ENCODE measurements at places on chromosomes 5 and 9. TPM values are rescaled to one million over a fixed set of nuclear protein-coding genes. Genes with fewer than 3 reads are reported as not detected.

Gene CCNJL
- total RNA-seq: not detected

DNA sequence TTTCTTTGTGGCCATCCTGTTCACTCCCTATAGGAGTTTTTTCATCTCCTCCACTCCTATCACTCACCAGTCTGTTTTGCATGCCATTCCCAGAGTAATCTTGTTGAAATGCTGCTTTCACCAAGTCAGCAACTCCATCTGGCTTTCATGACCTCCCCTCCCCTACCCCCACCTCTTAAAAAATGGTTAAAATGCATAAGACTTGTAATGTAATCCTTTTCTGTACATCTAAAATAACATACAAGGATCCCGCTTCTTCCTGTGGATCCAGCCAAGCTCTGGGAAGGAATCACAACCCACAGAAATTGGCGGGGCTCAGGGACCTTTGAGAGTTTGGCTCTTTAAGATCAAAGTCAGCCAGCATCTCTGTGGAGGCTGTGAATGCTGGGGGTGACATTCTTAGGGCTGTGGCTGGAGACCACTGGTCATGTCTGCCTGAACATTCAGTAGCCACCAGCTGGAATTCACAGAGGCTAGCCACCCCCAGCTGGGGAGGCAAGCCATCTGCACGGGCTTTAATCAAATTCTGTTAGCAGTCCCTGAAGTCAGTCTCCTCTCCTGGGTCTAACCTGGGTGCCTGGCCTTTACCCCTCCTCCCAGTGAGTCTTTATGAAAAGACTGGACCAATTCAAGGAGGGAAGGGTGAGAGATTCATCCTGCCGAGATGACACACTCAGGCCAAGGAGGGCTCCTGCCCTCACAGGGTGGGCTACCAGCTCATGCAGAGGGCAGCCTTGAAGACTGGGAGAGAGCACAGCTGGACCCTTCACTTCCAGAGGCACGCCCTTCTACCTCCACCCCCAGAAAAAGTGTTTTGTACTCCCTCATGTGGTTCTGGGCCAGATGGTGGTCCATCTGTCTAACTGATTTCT is 132.9 kb downstream of the LIFR start:
- no peak for DNase-seq

Gene SEMA5A
- total RNA-seq: not detected

DNA sequence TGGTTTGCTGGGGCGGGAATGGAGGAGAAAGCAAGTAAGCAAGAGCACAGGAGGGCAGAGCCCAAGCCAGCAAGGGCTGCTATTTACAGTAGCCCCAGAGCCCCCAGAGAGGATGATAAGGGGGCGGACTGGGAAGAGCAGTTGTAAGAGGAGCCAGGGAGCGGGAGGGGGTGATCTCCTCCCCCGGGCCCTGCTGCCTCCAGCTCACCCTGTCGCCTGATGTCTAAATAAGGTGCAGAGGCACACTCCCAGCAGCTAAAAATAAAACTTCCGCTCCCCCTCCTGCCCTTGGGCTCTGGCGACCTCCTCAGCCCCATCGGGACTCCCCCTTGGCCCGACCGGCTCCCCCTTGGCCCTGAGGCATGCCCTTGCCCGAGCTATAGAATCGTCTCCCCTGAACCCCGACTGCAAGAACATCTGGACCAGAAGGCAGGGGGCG is 14.4 kb upstream of the CCDC69 start:
- DNase-seq: peak; percentile 92

Gene LCN1
- total RNA-seq: not detected

Gene GPX8
- not detected for total RNA-seq

Gene UQCRQ
- total RNA-seq: 179 TPM

GRCh38 chr5:16135506-16135905 is 44.1 kb downstream of the MARCHF11 start:
- DNase-seq: no peak

Gene PCDHGA8
- 9.6 TPM for total RNA-seq
